Activated naive CD4-positive, alpha-beta T cell (primary cell): ENCODE measurements at places on chromosomes 6 and 20.

DNA sequence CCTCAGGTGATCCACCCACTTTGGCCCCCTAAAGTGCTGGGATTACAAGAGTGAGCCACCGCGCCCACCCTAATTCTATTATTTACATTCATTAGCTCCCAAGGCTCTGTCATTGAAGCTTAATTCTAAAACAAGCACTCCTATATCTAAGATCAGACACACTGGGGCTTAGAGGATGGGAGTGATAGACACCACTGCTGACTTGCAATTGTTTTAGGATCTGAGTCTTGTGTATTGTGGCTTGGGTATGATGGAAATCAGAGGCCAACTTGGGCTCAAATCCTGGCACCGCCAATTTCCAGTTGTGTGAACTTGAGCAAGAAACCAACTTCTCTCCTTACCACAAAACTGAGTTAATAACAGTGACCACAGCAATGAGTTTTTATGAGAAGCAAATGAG lies 34.7 kb downstream of the MTRES1 start:
- no peak for DNase-seq

- no peak for DNase-seq
Measured at GRCh38 chr6:132830334-132830751, 16.0 kb downstream of the RPS12 start.

GRCh38 chr6:27242589-27243265 lies 4.8 kb upstream of the PRSS16 start:
- no peak for DNase-seq

DNA sequence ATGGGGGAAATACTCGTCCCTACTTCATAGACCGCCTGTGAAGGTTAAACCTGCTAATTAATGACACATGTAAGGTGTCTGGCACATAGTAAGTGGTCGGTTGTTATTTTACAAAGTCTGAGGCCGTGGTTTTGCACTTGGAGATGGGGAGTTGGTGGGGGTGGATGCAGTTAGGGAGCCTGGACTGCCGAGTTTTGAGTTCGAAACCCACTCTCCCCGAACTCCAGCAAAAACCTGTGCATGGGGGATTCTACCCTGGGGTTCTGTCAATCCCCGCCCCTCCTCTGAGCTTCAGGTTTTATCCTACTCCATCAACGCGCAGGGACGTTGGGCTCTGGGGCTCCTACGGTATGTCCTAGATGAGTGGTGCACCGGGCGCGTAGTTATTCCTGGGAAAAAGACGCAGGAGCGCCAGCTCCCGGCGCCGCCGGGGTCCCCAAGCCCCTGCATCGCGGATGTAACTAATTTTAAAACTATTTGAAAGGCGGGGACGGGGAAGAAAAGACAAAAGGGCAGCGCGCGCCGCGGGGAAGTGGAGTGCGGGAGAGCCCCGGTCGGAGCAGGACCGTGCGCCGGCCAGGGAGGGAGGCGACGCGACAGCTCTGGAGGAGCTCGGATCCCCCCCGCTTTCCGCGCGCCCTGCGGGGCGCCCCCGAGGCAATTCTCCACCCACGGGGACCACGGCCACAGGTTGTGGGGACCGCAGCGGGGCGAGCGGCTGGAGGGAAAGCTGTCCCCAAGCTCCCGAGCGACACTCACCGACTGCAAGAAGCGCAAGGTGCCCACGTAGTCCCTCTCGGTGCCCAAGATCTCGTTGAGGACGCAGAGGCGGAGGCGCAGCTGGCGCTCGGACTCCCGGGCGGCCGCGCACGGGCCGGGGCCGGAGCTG lies 672 bp downstream of the PREX1 start:
- no peak for DNase-seq

GRCh38 chr20:34222208-34222607 lies 19.0 kb upstream of the ASIP start:
- no peak for DNase-seq

DNA sequence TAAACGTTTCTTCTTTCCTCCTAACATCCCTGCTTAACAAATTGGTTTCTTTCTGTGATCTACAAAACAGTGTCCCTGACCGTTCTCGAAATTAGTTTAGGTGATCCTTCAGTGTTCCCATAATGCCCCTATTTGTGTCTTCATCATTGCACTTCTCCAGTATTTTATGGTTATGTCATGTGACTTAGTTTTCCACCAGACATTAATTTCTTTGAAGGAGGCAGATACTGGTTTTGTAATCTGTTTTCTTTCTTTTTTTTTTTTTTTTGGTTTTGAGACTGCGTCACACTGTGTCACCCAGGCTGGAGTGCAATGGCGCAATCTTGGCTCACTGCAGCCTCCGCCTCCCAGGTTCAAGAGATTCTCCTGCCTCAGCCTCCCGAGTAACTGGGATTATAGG lies 49.2 kb downstream of the FAM217A start:
- no peak for DNase-seq

DNA sequence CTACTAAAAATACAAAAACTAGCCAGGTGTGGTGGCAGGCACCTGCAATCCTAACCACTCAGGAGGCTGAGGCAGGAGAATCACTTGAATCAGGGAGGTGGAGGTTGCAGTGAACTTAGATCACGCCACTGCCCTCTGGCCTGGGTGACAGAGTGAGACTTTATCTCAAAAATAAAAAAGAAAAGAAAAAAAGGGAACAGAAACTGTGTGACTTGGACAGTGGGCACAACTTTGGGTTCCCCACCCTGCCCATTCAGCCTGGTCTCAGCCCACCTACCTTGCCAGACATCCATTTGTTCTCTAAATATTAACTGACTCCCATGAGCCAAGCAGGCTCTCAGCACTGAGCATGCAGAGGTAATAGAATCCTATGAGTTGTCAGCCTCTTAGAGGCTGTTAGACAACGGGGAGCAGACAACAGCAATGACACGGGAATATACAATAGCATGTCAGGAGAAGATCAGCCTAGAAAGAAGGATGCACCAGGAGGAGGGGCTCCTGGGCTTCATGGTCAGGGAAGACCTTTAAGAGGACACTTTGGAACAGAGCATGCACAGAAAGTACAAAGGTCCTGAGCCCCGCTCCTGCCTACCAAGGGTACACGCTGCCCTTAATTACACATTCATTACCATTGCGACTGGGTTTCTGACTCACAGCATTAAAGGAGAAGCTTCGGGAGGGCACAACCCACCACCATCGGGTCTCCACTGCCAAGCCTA lies 20.0 kb downstream of the FAM209B start:
- no peak for DNase-seq
